ENCODE measurements at places on chromosomes 5 and 9.

DNA sequence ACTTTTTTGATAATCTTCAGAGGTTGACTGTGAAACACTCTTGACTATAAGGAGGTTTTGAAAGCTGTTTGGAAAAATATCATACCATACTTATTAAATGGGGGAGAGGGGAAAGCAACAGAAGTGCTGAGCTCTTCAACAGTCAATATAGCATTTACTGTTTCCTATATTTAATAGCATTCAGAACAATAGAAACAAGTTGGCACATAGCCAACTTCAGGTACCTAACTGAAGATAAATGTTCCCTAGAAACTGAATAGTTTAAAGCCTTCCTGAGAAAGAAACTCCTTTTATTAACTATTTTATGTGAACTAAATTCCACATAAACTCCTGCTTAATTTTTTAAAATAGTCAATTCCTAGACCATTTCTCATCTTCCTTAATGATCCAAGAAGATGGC, 26.3 kb downstream of the SLC31A1 start:
- no peak for DNase-seq

GRCh38 chr9:129617167-129617566, 3.7 kb downstream of the C9orf50 start:
- peak; percentile 15 for DNase-seq

DNA sequence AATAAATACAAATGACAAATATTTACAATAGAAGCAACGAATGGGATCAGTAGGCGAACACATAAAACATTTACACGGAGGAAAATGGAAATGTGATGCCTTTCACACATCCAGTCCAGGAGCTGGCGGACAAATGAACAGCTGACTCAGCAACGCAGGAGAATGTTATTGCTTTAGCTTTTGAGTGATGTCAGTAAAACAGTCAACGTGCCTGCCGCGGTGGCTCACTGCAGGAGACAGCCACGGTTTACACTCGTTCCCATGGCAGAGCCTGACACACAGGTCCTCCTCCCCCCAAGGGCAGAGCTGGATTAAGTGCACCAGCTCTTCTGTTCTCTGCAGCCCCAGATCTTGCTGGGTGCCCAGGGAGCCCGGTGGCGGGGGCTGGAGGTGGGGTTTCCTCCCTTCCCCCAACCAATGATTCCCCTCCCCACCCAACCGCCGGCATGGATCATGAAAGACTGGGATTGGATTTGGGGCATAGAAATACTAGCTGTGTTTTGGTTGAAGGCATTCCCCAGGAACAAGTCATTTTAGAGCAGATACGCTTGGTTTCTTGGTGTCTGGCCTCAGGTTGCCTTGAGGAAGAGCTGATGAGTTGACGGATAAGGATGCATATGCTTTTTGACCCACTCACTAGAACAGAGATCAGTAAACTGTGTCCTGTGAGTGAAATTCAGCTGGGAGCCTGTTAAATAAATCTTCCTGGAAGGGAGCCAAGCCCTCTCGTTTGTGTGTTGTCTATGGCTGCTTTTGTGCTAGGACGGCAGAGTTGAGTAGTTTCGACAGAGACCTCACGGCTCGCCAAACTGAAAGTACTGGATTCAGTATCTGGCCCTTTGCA, 12.5 kb downstream of the STC2 start:
- no peak for DNase-seq

DNA sequence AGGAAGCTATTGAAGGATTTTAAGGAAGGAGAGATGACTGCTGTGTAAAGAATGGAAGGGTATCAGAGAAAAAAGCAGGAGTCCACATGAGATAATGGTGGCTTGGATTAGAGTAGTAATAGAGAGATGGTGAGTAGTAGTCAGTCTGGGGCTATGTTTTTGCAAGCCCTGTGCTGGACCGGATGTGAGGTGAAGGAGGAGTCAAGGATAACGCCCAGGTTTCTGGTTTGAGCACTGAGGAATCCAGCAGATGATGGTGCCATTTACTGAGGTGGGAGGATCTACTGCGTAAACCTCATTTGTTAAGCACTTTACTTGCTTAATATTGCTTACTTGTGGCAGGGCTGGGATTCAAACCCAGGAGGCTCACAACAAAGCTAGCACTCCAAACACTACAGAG, 1.1 kb downstream of the TIGD6 start:
- DNase-seq, result no peak

- peak; percentile 50 for DNase-seq
Measured at GRCh38 chr5:154475591-154476353, 2.3 kb downstream of the HAND1 start.

- DNase-seq, result no peak
Measured at GRCh38 chr5:52831786-52832511, 44.2 kb downstream of the ITGA1 start.

GRCh38 chr5:83553000-83553486, 81.5 kb downstream of the VCAN start:
- no peak for DNase-seq

DNA sequence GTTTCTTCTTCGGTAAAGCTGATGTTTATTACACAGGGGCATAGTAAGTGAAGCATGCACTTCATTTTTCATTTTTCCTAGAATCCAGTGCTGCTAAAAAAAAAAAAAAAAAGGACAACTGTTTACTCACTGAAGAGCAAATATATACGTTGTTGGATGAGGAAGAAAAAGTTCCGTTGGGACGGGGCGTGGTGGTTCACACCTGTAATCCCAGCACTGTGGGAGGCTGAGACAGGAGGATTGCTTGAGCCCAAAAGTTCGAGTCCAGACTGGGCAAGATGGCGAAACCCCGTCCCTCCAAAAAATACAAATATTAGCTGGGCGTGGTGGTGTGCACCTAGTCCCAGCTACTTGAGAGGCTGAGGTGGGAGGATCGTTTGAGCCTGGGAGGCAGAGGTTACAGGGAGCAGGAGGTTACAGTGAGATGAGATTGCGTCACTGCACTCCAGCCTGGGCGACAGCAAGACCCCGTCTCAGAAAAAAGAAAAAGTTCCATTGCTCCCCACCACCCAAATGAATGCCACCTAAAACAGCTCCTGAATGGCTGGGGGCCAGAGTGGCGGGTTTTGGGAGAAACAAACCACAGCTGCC, 60.1 kb upstream of the GNE start:
- DNase-seq, result no peak

GRCh38 chr9:132575005-132575609, 7.3 kb upstream of the BARHL1 start:
- peak; percentile 42 for DNase-seq

GRCh38 chr5:72232838-72233237, 87.2 kb downstream of the MRPS27 start:
- DNase-seq, result no peak

DNA sequence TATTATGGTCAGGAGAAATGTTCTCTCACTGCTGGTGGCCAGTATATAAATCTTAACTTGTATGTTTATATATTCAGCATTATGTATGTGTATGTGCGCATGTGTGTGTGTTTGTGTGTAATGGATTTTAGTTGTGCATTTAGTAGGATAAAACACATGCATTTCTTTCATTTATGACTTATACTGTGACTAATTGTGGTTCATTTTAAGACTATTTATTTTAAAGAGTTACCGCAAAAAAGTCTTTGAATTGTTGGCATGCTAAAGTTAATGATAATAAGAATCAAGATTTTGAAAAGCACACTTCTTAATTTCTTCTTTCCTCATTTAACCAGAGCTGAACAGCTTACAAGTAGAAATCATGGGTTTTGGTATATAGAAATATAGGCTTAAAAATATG, 60.9 kb downstream of the RAI14 start:
- DNase-seq, result no peak

GRCh38 chr5:175866377-175866907, 4.9 kb upstream of the CPLX2 start:
- no peak for DNase-seq

DNA sequence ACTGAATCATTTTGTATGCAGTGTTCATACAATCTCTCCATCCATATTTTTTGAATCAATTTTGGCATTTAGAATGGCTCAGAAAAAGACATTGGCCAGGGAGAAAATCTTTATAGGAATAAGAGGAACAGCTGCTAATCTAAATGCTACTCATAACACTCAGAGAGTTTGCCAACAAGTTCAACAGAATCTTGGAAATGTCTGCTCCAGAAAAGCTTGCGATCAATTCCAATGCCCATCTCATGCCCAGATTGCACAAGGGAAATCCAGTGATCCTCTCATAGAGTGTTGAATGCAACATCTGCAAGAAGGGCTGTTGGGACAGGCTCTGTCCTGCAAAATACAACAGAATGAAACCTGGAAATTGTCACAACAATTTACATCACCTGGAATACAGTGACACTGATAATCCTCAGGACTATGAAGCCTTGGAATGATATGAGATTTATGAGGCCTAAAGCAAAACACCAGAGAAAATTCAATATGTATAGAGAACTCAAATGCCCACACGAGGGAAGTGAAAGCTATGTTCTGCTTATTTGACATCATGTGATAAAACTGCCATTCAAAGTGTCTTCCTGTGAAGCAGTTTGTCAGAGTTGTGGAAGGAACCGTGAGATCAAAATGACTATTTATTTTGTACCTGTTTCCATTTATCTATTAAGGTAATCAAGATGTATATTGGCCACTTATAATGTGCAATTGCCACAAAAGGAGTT, 190.1 kb downstream of the PARP8 start:
- DNase-seq, result peak; percentile 71

DNA sequence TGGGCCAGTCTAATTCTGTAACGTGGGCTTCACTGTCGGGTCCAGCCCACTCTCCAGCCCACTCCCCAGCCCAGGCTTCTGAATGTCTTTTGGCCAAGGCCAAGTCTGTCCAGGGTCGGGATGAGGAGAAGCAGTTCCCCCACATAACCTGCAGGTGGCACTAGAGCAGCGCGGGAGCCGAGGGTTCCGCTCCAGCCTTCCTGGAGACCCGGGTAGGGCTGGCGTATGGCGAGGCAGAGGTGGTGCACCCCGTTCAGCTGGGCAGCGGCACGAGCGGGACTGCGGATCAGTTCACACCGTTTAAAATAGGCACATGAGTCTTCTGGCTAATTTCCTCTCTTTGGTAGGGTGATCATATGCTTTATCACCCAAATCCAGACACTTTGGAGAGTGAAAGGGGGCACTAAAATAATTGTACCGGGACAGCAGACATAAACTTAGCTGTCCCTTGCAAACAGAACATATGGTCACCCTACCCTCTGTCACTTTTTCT, 185.9 kb downstream of the MSX2 start:
- peak; percentile 12 for DNase-seq

GRCh38 chr5:34491251-34491620, 164.9 kb upstream of the RAI14 start:
- no peak for DNase-seq

GRCh38 chr9:29006628-29007027, 1433.3 kb upstream of the C9orf72 start:
- no peak for DNase-seq

DNA sequence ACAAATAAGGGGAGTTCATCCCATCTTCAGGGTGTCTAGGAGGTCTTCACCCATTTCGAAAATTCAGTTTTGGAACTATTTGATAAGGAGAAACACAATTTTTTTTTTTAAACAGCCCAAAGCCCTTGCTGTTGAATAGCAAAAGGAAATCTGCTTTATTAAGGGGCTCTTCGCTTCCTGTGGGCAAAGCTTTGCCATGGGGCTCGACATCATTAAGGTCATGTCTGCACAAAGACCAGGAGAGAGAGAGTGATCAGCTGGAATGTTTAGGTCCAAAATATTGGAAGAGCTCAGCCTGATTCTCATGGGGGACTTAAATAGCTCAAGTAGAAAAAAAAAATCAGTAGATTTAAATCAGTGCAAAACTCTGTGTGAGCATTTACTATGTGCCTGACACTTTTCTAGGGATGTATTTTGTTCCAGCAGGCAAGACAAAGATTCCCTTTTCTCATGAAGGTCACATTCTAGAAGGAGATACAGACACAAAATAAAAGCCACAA, 564.6 kb upstream of the KLF4 start:
- DNase-seq, result no peak

All from B cell (primary cell).